ENCODE measurements at places on chromosomes 4 and X. TPM values are rescaled to one million over a fixed set of nuclear protein-coding genes. Genes with fewer than 3 reads are reported as not detected.

DNA sequence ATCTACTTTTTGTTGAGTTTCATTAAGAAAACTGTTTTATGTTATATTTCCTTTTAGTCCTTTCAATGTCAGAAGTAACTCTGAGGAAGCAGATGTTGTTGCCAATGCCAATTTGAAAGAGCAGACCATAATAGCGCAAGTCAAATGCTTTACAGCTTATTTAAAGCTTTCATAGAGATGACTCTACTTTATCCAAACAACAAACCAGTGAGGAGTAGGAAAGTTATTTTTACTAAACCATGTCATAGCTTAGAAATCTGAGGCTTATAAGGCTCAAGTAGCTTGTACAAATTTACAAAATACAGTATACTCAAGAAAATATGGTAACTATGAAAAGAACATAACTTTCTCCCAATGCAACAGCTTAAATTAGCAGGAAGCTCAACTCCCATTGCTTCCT is 40.1 kb upstream of the SPOCK3 start:
- no peaks in the 10 kb centered on the region for H3K4me1 ChIP-seq
- H3K36me3 ChIP-seq: no peaks in the 10 kb centered on the region
- no peak overlapping the region for H3K27ac ChIP-seq
- H3K27me3 ChIP-seq: no peaks in the 10 kb centered on the region

The TLR10 gene
- 0.30 TPM for total RNA-seq

The RAB39B gene
- total RNA-seq: 0.10 TPM

- H3K4me3 ChIP-seq: no peak overlapping the region
- no peak overlapping the region for H3K27ac ChIP-seq
Observed at GRCh38 chrX:40987413-40987812, 97.8 kb upstream of the USP9X start.
